CD4-positive, alpha-beta T cell treated with Interferon gamma for 1 hour (primary cell): ENCODE measurements at places on chromosomes 4 and X.

- DNase-seq: no peak
Observed at GRCh38 chr4:97500423-97500822, 642.9 kb downstream of the STPG2 start.

GRCh38 chr4:39668887-39669286, 29.0 kb upstream of the UBE2K start:
- no peak for DNase-seq

DNA sequence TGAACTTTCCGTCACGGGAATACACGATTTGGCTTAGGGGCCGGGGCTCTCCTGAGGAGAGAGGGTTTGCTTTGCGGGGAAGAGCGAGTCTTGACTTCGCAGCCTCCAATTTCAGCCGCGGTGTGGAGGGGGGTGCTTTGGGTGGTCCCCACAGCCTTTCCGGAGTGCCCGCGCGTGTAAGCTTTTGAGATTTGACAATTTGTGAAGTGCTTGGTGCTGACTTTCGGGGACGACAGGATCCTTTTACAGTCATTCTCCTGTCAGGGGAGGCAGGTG, 355 bp downstream of the SCML1 start:
- peak; percentile 30 for DNase-seq

- no peak for DNase-seq
Observed at GRCh38 chr4:84965553-84966381, 723 bp downstream of the WDFY3 start.

- DNase-seq: no peak
Observed at GRCh38 chr4:113788888-113789287, 27.4 kb upstream of the CAMK2D start.

DNA sequence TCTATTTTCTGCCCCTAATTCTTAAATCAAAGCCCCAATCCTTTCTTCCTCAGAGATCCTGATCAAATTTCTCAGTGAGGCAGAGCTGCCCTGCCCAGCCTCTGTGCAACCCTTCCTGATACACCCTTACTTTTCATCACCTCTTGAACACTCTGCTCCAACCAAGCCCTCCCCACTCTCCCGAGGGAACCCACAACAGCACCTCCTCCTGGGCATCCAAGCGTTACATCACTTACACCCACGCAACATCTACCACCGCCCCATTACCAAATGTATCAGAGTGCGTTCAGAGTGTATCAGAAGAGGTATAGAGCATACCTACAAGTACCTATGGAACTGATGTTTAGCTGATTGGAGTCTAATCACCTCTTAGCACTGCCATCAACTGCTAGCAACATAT, 186.5 kb downstream of the RAP1GDS1 start:
- peak; percentile 20 for DNase-seq

- DNase-seq: no peak
Observed at GRCh38 chrX:17680732-17681413, 56.4 kb upstream of the SCML1 start.

GRCh38 chrX:129746557-129747470, 8.0 kb downstream of the XPNPEP2 start:
- DNase-seq: no peak

GRCh38 chr4:86935853-86936733, 1.3 kb downstream of the AFF1 start:
- peak; percentile 64 for DNase-seq

DNA sequence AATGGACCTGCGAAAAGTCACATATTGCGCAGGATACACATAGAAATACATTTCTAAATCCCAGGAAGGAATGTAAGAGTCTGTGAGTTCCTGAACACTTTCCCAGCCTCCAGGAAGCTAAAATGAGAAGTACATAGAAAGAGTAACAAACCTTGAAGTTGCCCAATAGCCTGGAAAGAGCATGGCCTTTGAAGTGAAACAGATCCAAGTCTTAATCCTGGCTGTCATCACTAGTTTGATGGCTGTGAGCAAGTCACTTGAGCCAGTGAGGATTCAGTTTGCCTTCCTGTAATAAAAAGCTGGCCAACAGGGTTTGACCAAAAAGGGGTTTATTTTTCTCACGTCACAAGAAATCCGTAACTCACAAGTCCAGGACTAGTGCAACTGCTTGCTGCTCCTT, 69.8 kb downstream of the ARHGEF38 start:
- no peak for DNase-seq

GRCh38 chr4:16122784-16123183, 39.0 kb upstream of the PROM1 start:
- DNase-seq: no peak

GRCh38 chrX:133468051-133468450, 52.8 kb upstream of the GPC4 start:
- no peak for DNase-seq

- DNase-seq: no peak
Observed at GRCh38 chr4:126065016-126065415, 750.3 kb downstream of the FAT4 start.
